ENCODE measurements at places on chromosomes 5 and 9.

GRCh38 chr5:110769000-110769681, 30.3 kb downstream of the SLC25A46 start:
- DNase-seq, result no peak

DNA sequence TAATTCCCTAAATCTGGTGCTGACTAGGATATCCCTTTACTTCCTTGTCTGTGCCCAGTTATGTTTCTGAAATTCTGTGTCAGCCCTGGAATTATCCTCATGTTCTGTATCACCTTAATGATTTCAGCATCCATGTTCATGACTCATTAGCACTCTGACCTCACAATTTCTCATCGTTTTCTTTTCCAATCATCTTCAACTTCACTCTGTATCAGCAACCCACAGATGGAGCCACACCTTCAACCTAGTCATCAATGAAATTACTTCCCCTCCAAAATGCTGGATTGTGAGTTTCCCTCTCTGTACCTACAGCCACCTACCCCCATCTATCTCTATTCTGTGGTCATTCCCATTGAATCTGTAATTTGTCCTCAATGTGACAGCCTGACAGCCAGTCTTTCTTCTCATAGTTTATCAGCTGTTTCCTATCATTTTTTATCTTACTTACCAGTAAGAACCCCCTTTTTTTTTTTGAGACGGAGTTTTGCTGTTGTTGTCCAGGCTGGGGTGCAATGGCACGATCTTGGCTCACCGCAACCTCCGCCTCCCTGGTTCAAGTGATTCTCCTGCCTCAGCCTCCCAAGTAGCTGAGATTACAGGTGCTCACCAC, 3.1 kb upstream of the IL6ST start:
- DNase-seq, result no peak

DNA sequence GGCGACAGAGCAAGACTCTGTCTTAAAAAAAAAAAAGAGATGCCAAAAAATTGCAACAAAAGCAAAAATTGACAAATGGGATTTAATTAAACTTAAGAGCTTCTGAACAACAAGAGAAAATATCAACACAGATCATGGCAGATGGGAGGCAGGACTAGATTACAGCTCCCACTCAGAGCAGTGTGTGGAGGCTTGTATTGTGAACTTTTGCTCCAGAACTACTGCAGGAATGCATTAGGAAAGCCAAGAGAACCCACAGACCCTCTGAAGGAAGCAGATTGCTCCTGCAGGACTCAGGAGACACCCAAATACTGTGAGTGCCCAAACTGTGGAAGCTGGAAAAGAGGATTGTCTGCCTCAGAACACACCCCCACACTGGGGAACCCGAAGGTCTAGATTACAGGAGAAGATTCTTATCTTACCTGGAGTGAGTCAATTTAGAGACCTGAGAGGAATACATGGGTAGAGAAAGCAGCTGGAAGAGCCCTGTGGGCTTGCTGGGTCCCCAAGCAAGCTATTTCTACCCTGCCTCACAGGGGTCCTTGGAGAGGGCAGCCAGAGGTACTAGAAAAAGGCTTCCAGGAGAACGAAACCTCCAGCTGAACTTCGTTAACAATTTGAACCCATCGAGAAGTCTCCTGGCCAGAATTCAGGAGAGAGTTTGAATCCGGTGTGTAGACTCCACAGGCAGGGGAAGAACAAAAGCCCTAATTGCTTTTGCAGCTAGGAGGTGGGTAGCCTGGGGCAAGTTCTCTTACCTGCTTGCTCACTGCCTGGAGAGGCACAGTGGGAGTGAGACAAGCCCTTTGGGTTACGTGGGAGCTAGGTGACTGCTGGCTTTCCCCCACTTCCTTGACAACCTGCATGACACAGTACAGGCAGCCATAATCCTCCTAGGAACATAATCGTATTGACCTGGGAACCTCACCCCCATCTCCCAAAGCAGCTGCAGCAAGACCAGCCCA, 593.4 kb upstream of the RGMB start:
- DNase-seq, result no peak

- no peak for DNase-seq
These were observed 154.6 kb upstream of the SLC44A1 start for GRCh38 chr9:105089874-105090273.

DNA sequence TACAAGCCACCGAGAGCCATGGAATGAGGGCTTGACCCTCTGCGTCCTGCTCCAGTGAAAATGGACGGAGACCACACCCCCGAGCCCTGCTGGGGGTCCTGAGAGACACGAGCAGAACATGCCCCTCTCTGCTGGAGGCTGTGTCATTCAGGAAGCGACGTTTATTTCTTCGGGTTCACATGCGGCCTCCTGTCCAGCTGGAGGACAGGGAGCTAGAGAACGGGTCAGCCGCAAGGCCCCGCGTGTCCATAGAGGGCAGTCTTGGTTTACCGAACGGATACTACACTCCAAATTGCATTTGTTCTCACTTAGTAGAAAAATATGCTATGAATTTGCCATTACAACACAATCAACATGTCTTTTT, 36.1 kb downstream of the MRPL36 start:
- no peak for DNase-seq

GRCh38 chr5:139658928-139659667, 10.9 kb downstream of the CXXC5 start:
- no peak for DNase-seq

- no peak for DNase-seq
These were observed 7.2 kb downstream of the C1QTNF2 start for GRCh38 chr5:160363211-160363610.

DNA sequence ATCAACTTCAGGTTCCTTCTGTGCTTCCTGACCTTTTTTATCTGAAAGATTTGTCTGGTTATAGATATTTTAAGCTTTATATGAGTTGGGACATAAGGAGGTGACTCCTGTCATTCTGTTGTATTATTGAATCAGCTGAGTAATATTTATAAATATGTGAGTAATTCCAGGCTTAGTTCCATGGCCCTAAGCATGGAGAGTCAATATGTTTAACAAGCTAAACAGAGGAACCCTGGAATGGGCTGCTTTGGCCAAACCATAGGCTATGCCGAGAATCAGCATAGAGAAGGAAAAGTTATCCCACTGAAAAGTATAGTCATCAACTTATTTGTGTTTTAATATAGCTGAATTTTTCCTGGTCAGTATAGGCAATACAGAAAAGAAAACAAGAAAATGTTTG, 7.2 kb upstream of the EIF4EBP3 start:
- DNase-seq, result no peak

DNA sequence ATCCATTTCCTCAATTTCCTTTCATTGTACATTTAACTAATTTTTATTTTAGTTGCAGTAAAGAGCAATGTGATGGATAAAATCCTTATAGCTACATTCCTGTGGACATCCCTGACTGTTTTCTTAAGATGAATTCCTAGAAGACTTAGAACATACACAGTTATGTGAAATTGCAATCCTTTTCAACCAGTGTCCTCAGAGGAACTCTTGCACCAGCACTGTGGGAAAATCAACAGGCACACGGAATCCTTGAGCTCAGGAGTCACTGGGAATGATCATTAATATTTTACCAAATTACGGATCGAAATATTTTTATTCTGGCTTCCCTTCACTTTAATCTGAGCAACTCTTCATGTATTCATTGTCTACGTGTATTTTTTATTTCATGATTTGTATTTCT, 901.9 kb upstream of the WWC1 start:
- no peak for DNase-seq

DNA sequence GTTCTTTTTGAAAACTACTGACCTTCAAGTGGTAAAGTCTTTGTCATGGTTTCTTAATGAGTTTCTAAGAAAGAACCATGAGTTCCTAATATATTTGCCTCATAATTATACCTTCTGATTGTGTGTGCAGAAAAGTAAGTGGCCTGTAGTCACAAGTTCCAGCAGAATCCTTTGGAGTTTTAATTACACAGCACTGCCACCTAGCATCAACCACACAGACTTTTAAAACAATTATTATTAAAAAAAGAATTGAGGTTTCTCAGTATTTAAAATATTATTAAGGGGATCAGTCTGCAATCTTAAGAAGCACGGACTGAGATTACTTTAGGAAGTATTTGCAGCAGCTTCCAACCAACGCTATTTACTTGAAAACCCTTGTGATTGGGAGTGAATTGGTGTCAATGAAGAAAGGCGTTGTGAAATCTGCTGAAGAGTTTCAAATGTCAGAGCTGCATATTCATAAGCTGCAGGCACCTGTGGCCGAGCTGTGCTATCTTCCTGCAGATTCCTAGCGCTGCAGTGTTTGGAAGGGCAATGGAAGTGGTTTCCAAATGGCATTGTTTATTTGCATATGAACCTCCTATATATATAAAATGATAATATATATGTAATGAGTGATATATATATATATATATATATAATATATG, 1074.2 kb upstream of the WWC1 start:
- DNase-seq, result no peak

DNA sequence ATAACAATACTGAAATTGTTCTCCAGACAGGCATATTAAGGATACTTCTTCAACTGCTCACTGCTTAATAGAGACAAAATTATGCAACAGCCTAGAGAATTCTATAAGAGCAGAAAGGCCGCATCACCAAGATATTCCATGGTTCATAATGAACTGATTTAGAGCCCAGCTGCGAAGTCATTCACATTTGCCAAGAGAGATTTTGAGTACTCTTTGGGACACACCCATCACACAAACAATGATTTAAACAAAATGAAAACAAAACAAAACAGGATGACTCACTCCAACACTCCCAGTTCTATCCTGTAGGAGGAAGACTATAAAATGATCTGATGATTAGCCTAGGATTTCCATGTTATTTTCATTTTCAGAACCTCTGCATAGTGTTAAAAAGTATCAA, 145.7 kb upstream of the GNA14 start:
- DNase-seq, result no peak

GRCh38 chr5:107404595-107405374, 266.0 kb downstream of the EFNA5 start:
- DNase-seq, result no peak

DNA sequence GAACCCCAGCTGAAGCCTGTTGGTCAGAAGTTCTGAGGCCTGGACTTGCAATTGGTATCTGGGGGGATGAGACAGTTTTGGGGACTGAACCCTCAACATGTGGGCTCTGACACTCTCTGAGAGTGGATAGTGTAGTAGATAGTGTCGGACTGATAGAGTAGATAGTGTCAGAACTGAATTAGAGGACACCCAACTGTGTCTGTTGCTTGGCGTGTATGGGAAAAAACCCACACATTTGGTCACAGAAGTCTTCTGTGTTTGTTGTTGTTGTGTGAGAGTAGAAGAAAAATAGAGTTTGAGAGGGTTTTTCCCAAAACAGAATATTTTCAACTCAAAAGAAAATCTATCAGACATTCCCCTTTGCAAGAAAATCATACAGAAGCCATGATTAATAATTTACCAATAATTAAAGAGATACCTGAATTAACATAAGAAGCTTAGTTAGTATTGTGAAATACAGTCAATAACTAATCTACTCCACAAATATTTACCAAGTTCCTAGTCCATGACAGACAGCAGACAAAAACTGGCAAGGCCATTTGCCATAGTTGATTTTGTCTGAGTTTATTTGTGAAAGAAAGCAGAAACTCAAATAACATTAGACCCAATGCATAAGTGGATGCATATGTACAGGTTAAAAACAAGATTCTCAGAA, 170.9 kb downstream of the CTNND2 start:
- no peak for DNase-seq

DNA sequence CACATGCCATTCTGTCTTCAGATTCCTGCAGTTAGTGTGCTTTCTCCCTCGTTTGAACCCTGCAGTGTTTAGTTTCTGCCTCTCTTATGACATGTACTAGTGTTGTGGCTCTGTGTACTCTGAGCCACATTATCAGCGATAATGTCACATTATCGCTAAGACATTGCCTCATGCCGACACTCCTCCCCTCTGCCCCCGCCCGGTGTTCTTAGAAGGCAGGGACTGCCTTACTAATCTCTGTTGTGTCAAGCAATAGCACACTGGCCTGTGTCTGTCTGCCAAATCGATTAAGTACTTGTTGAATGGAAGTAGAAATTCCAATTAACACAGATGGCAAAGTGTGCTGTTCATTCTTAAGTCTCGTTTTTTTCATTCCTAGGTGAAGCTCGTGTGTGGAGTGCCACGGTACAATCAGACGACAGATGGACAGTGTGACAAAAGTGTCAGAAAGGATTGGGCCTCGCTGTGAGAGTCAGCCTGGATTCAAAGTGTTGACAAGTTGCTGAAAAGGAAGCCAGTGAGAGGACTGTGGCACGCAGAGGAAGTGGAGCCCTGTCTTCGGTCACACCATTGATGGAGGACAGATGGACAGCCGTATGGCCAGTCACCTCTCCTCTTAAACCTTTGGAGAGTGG, 10.5 kb downstream of the PIK3R1 start:
- DNase-seq, result no peak

- no peak for DNase-seq
These were observed 6.9 kb downstream of the DNAI1 start for GRCh38 chr9:34465468-34465867.

DNA sequence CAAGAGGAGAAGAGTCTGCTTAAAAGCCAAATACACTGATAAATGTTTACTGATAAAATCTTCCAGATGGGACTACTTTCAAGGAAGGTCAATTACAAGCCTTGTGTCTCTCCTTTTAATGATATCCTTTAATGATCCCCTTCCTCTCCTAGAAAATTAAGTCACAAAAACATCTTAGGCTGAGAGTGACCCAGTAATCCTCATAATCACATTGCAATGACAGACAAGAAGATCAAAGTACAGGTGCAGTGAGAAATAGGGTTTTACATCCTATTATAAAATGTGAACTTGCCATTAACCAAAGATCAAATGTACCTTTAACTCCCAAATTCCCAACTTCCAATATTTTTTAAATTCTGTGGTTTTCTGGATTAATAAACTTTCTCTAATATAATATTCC, 514.8 kb downstream of the RAB3C start:
- no peak for DNase-seq

- DNase-seq, result no peak
These were observed 230.3 kb downstream of the MPDZ start for GRCh38 chr9:13049223-13049622.

- no peak for DNase-seq
These were observed 455.9 kb downstream of the CDH9 start for GRCh38 chr5:26582350-26583045.

GRCh38 chr5:171295299-171295698, 13.7 kb upstream of the TLX3 start:
- DNase-seq, result no peak

DNA sequence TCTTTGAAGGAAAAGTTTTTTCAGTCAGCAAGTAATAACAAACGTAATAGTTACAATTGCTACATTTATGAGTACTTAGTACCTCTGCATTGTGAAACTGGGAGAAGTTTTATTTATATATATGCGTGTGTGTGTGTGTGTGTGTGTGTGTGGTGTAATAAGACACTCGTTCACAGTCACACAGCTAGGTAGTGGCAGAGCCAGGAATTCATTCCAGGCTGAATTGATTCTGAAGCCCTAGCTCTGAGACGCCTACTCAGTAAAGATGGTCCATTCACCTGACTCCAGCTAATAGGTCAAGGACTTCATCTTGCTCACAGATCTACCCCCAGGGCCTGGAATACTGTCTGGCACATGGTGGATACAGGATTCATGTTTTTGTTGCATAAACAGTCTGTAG, 13.6 kb upstream of the CAST start:
- no peak for DNase-seq
